NCI-H1092 treated with DMSO at 0.1 percent for 48 hours (cell line): ENCODE measurements at places on chromosomes 13 and 19.

DNA sequence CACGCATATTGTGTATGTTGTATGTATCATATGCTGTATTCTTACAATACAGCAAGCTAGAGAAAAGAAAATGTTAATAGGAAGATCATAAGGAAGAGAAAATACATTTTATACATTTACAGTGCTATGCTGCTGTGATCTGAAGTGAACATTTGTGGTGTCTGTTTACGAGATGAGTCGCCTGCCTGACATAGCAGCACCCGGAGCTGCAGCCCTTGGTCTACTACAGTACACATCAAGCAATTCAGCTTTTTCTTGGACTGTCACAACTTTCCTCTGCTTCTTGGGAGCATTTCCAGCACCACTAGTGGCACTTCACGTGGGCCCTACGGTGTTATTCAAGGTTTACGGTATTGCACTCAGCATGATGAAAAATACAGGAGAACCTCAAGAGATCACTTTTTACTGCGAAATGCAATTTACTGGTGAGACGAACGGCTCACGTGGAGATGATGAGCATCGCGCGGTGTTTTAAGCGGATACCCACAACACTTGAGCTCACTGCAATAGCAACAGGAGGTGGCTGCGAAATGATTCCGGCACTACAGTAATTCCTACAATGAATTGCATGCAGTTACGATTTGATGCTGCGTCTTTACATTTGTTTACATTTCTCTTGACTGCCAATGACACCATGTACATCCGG, 308.4 kb downstream of the FGF9 start:
- no peak for DNase-seq

DNA sequence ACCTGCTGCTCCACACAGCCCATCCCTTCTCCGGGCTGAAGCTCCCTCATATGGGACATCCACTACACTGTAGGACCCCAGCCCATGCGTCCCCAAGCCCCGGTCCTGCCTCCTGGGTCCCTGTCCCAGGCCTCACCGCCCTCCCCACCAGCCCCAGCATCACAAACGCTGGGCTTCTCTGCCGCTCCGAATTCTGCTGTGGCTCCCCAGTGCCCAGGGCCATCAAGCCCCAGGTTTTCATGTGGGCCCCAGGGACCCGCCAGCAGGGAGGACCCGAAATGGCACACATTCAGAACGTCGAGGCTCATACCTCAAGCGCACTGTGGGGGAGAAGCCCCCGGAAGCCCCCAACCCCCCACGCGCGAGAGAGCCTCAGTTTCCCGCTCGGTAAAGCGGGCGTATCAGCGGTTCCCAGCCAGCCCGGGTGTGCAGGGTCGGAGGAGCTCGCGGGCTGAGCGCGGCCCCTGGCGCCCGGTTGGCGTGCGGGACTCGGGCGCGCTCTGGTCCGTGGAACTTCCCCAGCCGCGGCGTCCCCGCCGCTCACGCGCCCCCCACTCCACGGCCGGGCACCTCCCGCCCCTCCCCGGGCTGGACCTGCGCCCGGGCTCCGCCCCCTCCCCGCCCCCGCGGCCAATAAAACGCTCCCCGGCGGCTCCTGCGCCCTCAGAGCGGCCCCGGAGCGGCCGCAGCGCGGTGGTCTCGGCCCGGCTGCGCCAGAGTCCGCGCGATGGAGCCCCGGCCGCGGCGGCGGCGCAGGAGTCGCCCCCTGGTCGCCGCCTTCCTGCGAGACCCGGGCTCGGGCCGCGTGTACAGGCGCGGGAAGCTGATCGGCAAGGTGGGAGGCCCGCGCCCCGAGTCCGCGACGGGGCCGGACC, at the start of gene PLK5:
TSS of gene PLK5 (plus strand) at position 666 of the 875 bp plus-strand sequence. CDS start 2,920 bp downstream, outside the sequence.
- no peak for DNase-seq

DNA sequence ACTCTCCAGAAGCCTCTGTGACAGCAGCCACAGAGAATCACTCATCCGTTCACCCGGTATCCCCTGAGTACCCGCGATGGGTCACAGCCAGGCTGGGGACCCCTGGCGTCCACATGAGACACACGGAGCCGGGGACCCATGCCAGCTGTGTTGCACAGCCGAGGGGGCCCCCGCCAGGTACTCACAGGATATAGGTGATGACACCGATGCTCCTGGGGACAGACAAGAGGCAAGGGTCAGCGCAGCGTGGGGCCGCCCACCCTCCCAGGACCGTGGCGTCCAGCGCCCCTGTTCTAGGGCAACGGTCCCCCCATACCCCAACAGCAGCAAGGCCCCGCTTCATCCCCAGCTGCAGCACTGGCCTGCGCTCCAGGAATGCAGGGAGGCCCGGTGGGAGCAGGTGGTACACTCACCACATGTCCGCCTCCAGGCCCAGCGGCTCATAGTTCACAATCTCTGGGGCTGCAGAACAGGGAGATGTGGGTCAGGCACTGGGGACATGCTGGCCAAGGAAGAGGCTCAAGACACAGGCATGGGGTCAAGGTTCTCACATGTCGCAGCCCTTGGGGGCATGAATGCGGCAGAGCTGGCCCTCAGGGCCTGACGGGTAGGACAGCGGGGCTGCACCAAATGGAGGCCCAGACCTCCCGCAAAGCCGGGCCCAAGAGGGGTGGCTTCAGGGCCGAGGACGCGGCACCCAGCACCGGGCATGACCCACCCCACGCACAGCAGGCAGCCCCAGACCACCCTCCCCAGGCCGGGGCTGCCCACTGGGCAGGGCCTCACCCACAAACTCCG, 7.2 kb downstream of the DAPK3 start:
- no peak for DNase-seq

DNA sequence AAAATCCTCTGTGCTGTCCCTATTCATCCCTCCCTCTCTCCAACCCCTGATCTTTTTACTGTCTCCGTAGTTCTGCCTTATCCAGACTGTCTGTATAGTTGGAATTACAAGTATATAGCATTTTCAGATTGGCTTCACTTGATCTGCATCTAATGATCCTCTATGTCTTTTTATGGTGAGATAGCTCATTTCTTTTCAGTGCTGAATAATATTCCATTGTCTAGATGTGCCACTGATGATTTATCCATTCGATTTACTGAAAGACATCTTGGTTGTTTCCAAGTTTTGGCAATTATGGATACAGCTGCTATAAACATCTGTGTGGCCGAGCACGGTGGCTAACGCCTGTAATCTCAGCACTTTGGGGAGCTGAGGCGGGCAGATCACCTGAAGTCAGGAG, 19.1 kb downstream of the IRGC start:
- no peak for DNase-seq

GRCh38 chr19:4744451-4745174, 21.0 kb upstream of the DPP9 start:
- DNase-seq: no peak

DNA sequence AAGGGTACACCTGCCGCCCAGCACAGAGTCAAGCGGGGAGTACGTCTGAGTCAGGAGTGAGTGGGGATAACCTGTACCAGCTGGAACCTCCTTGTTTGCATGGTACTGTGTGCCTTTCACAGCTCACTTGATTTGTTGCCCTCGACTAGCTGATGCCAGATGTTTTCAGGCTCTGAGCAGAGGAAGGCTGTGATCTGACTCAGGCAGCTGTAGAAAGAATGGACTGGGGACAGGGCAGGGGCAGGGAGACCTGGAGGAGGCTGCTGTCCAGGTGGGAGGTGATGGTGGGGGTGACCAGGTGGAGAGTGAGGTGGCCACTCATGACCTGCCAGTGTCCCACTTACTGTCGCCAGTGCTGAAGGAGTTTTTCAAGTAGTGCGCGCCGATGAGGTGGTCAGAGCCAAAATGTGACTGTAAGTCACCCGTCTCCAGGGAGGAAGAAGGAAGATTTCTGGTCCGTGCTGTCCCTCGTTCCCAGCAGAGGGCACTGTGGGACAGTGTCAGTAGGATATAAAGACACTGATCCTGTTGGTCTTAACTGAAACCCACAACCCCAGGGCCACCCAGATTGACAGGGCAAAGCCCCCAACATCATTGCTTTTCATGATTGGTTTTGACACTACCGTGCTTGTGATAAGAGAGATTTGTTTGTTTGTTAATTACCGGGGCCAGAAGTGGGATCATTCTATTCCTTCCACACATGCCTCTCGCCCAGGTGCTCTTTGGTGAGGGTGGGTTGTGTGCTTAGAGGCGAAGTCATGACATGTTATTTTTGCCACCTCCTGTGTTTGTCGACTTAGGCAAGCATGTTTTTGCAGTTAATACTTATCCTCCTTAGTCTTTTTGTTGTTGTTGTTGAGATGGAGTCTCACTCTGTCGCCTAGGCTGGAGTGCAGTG, 128.4 kb downstream of the DPF1 start:
- peak; percentile 71 for DNase-seq

GRCh38 chr19:32599736-32600157, 18.8 kb downstream of the PDCD5 start:
- DNase-seq: peak; percentile 31

GRCh38 chr13:114108894-114109293, 23.5 kb downstream of the RASA3 start:
- no peak for DNase-seq

GRCh38 chr13:97390941-97391600, 42.9 kb upstream of the RAP2A start:
- no peak for DNase-seq

DNA sequence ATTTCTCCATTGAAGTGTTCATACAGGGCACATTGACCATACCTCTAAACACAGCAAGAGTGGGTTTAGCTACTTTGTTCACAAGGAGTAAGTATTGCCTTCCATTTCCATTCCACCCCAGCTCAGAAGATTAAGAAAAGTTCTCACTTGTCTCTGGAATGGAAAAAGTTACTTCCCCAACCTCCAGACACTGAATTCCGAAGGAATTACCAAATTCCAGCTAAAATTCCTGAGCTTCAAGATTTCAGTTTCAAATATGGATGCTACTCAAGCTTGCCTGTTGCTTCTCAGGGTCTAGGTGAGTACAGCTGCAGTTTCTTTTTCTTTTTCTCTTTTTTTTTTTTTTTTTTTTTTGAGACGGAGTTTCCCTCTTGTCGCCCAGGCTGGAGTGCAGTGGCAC, 33.6 kb downstream of the TEX26 start:
- no peak for DNase-seq

DNA sequence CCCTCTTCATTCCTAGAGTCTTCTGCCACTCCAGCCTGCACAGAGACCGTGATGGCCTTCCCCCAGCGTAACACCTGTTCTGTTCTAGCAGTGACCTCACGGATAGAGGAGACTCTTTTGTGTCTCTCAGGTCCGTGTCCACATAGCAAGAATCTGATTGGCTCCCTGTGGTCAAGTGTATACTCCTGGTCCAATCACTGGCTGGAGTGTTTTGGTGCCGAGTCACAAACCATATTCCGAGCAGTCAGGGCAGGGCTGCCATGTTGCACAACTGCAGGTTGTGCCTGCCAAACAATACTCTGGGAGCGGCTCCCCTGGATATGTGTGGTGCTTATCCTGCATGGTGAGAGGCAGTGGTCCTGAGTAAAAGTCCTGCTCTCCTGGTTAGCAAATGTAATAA, 402.4 kb downstream of the KCNRG start:
- no peak for DNase-seq

- no peak for DNase-seq
Observed at GRCh38 chr13:30340331-30341250, 33.2 kb upstream of the KATNAL1 start.
